Left ventricle myocardium superior (tissue), 1 donor: ENCODE measurements at places on chromosomes 13 and 19. TPM values are rescaled to one million over a fixed set of nuclear protein-coding genes. Genes with fewer than 3 reads are reported as not detected.
A peak's percentile ranks its signal among the peaks of the same experiment; 100 is the strongest.

- peak; percentile 46 for DNase-seq
These were observed 194.0 kb upstream of the NBEA start for GRCh38 chr13:34748073-34748472.

GRCh38 chr19:28185646-28186045, 1027.3 kb downstream of the UQCRFS1 start:
- DNase-seq, result no peak

DNA sequence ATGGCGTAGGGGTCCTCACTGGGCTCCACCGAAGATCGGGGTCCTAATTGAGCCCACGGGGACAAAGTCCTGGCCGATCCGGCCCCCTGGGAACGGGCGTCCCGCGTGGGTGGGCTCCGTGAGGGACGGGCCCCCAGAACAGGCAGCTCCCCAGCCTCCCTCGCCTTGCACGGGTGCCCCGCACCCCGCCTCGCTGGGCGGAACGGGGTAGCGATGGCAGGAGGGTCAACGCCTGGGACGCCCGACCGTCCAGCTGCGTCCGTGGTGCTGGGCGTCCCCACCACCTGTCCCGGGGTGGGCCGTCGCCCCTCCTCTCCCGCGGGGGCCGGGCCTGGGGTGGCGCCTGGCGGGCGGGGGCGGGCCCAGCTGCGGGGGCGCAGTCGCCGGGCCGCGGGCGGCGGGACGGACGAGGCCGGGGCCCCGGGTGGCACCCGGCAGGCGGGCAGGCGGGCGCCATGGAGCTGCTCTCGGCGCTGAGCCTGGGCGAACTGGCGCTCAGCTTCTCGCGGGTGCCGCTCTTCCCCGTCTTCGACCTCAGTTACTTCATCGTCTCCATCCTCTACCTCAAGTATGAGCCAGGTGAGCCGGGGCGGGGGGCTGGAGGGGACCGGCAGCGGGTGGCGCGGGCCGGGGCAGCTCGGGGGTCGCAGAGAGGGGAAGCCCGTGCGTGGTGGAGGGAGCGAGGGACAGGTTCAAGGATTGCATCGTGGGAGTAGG, at the start of gene TMEM38A:
Gene TMEM38A, plus strand, starts transcription at position 377 of the 717 bp plus-strand sequence. Its CDS starts 79 bp downstream, at position 456.
- DNase-seq, result peak; percentile 80

DNA sequence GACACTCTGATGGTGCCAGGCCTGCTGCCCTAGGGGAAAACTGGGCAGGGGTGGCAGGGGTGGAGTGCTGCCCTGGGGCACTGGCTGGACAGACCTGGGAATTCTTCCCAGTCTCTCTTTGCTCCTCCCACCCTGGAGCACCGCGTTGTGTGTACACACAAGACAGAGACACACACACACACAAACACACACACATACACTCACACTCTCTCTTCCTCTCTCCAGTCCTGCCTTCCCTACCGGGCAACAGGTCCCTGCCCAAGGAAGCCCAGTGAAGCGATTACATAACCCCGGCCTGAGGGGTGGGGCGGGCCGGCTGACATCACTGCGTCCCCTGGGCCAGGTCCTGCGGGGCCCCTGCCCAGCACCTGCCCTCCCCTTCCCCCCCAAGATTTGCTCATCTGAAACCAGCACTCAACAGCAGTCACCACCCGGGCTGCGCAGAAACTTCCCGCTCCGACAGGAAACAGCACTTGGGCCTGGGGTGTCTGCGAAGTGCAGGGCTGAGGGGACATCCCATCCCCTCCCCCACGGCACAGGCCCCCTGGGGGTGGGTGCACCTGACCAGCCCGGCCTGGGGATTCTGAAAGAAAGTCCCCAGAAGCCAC, 1.2 kb downstream of the MKNK2 start:
- peak; percentile 88 for DNase-seq

- DNase-seq, result no peak
These were observed 13.0 kb downstream of the RBM26 start for GRCh38 chr13:79392882-79393563.

DNA sequence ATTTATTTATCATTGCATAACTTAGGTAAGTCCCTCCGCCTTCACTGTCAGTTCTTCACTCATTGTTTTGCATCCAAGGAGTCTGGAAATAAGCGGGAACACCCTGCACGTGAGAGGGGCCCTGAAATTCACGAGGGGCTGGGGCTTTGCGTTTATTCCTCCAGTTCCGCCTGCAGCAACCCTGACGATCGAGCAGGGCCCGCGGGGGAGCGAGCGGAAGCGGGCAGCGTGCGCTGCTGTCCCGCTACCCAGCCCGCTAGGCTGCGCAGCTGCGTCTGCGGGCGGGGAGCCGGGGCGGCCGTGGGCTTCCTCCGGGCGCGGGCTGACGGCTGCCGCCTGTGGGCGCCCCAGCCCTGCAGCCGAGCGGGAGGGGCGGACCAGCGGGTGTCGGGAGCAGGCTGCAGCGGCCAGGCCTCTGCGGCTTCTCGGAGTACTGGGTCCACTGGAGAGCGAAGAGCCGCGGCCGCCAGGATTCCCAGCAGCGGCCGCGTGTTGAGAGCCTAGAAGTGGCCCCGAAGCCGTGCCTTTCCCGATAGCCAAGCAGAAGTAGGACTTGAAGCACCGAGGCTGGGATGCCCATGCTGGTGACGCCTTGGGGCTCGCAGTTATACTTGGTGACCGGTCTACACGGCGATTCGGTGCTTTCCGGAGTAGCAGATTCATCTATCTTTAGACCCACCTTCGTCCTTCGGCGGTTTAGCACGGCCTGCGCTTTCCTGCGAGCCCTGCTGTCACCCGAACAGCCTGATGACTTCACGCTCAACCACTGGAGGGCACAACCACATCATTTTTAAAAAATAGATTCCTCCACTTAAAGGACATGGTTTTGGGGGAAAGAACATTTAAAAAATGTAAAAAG, 32.9 kb upstream of the SACS start:
- DNase-seq, result peak; percentile 83

GRCh38 chr13:31014456-31014855, 82.0 kb downstream of the TEX26 start:
- DNase-seq, result no peak

- DNase-seq, result no peak
These were observed 20.3 kb downstream of the RFX1 start for GRCh38 chr19:13985771-13986347.

DNA sequence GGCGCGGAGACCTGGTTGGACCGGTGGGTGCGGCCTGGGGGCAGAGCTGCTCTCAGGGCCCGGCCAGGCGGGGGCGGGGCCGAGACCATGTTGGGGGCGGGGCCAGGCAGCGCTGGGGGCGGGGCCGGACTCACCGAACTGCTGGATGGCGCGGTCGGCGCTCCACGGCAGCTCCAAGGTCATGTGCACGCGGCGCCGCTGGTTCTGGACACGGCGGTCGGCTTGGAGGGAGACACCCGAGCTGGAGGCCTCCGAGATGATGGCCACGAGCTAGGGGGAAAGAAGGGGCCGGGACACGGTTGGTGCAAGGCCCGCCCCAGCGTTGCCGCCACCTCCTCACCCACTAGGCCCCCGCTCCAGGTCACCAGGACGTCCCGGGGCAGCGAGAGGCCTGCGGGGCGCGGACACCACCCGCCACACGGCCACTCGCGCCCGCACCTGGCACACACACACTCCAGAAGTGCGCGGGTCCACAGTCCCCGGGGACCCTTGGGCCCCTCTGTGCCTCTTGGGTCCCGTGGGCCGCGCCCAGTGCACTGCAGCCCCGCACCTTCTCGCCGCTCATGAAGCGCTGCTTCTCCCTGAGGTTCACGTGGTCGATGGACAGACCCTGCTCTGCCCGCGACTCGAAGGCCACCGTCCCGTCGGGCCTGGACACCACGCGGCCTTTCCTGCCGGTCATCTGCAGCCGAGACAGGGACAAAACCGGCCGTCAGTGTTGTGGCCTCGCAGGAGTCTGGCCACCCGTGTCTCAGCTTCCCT, 8.7 kb downstream of the GPX4 start:
- DNase-seq, result peak; percentile 75

DNA sequence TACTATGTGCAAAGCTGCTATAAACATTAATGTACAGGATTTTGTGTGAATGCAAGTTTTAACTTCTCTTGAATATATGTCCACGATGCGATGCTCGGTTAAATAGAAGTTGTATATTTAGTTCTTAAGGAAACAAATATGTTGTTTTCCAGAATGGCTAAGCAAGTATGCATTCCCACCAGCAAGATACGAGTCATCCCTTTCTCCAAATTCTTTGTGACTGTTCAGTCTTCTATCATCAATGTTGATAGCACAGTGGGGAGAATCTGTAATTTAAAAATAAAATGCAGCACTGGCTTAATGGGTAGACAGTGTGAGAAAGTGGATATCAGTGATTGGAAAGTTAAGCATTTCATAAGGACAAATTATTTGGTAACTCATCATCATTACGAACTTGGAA, 1340.8 kb downstream of the PCDH9 start:
- DNase-seq, result no peak

DNA sequence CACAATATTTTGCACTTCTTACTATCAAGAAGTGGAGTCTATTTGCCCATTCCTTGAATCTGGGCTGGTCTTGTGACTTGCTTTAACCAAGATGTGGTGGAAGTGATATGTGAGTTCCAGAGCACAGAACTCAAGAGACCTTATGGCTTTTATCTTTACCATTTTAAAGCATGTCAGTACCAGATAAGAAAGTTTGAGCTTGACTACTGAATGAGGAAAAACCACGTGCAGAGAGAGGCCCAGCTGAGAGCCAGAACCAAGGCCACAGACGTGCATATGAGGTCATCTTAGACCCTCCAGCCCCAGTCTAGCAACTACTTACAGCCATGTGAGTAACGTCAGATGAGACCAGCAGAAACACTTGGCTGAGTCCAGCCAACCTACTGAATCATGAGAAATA, 6.3 kb upstream of the CDK8 start:
- DNase-seq, result no peak

DNA sequence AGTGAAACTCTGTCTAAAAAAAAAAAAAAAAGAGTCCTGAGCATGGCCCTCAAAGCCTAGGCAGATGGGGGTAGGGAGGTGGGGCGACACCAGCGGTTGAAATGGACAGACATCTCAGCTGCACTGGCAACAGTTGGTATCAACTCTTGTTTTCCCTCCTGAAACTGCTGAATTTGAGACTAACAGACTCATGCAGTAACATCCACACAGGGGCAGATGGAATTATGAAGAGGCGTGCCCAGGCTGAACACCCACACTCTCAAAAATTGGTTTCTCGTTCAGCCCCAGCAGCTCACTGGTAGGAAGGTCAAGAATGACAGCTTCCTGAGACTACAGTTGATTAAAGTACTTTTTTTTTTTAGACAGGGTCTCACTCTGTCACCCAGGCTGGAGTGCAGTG, 24.1 kb downstream of the PBX4 start:
- no peak for DNase-seq

GRCh38 chr13:30394751-30395191, 27.5 kb upstream of the UBE2L5 start:
- no peak for DNase-seq

DNA sequence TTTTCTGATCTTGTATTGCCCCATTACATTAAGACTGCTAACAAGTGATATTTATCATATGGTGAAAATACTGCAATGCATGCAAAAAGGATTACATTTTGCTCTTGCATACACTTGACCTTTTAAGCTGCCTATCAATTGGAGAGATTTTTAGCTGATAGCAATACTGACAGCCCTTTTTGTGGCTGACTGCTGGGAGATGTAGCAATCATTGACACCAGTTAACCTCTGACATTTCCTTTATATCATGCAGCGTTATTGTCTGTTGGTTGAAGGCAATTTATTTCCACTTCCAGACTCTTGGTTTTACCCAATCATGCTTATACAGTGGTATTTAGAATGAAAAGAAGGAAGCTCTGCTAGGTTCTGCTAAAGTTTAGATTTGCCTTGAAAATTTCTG, 364.0 kb downstream of the LMO7 start:
- DNase-seq, result no peak

- no peak for DNase-seq
These were observed 216.0 kb upstream of the SERP2 start for GRCh38 chr13:44157606-44158005.

GRCh38 chr19:42150364-42150763, 18.1 kb upstream of the POU2F2 start:
- no peak for DNase-seq

GRCh38 chr19:13902993-13903555, 2.8 kb downstream of the BRME1 start:
- DNase-seq, result no peak

GRCh38 chr13:34065928-34066327, 248.0 kb downstream of the RFC3 start:
- no peak for DNase-seq

DNA sequence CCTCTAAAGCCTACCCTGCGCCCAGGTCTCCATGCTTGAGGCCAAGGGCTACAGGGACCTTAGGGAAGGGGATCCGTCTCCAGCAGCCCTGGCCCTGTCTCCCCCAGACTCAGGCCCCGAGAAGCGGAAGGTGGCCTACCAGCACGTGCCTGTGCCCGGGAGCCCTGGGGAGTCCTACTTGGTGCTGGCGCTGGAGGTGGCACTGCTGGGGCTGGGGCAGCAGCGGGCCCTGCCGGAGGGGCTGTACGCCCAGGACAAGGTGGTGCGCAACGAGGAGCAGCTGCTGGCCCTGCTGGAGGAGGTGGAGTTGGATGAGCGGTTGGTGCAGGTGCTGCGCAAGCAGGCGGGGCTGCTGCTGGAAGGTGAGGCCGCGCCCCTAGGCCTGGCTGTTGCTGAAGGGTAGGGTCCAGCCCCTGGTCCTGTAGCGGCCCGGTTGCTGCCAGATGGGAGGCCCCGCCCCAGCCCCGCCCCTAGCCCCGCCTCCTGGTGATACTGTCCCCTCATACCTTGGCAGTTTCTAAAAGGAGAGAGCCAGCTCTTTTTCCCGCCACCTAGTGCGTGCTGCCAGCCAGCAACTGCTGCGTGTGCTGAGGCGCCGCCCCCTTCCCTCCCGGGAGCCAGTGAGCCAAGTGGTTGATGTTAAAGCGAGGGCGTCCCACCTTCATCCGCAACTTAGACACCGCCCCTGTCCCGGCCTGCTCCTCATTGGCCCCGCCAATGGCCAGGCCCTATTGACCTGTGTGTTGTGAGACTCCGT, 22.6 kb downstream of the ZSWIM4 start:
- peak; percentile 65 for DNase-seq

GRCh38 chr19:3554254-3555083, 2.9 kb downstream of the MFSD12 start:
- DNase-seq, result no peak

GRCh38 chr13:29459813-29460355, 135.6 kb downstream of the SLC7A1 start:
- DNase-seq, result no peak

GRCh38 chr13:89891416-89891815, 1456.1 kb upstream of the MIR17HG start:
- DNase-seq, result no peak

The PSG3 gene
- not detected for total RNA-seq

The NRTN gene
- total RNA-seq, result 26.3 TPM

The NLRP4 gene
- not detected for total RNA-seq

The PTPRH gene
- 0.47 TPM for total RNA-seq

The RDH8 gene
- not detected for total RNA-seq

The ZNF790 gene
- total RNA-seq, result 10.8 TPM

The CYP2A7 gene
- total RNA-seq, result not detected
